Activated T-cell treated with anti-CD3 and anti-CD28 coated beads, Interleukin-2, amount 50 U/mL, for 4 hours (primary cell): ENCODE measurements at places on chromosomes 13 and 19. TPM values are rescaled to one million over a fixed set of nuclear protein-coding genes. Genes with fewer than 3 reads are reported as not detected.

DNA sequence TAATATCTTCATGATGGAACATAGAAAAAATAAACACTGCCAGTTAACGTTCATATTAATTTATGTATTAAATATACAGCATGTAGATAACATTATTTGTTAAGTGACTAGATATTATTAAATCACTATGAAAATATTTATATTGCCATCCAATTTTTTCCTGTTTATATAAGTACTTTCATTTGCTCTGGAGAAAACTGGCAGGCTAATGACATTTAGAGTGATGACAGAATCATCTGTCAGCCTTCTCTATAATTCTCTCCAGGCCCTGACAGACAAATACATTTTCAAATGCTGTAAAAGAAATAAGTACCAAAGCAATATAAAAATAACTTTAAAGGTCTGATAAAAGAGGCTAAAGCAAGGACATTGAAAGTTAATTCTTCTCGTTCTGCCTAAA, 2556.7 kb upstream of the PCDH20 start:
- DNase-seq = no peak

DNA sequence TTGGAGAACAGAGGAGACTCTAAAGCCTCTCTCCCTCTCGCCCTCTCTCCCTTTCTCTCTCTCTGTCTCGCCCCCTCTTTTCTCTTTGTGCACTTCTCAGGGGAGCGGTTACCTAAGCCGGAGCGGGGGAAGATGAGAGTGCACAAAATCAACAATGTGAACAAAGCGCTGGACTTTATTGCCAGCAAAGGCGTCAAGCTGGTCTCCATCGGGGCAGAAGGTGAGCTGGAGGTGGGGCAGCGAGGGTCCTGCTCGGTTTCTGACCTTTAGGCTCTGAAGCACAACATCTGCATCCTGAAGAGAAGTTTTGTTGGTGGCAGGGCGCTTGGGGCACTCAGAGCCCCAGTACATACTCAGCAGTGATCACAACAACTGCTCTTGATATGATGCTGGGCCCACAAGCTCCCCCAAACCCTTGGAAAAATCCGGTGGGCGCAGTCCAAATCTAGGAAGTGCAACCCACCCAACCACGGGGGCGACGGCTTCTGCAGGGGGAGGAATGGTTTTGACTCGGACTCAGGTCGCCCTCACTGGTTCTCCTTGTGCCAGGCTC, 43.3 kb downstream of the CAPN12 start:
- DNase-seq = no peak

DNA sequence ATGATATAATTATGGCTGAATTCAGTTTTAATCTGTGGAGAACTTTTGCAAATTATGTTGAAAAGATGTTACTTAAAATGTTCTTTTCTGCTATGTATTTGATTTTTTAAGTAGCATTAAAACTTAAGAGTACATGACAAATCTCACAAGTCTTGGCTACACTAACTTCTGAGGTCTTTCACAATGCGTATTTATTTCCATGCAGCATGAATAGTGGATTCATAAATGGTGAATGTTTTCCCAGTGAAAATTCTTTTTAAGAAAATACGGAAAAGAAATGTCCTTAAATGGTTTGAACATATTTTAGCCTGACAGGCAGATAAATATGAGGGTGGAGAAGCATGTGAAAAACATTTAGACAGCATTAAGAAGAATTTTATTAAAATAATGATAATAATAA, 30.2 kb downstream of the GARRE1 start:
- no peak for DNase-seq

- no peak for DNase-seq
Measured at GRCh38 chr13:75881109-75881775, 245.1 kb downstream of the LMO7 start.

DNA sequence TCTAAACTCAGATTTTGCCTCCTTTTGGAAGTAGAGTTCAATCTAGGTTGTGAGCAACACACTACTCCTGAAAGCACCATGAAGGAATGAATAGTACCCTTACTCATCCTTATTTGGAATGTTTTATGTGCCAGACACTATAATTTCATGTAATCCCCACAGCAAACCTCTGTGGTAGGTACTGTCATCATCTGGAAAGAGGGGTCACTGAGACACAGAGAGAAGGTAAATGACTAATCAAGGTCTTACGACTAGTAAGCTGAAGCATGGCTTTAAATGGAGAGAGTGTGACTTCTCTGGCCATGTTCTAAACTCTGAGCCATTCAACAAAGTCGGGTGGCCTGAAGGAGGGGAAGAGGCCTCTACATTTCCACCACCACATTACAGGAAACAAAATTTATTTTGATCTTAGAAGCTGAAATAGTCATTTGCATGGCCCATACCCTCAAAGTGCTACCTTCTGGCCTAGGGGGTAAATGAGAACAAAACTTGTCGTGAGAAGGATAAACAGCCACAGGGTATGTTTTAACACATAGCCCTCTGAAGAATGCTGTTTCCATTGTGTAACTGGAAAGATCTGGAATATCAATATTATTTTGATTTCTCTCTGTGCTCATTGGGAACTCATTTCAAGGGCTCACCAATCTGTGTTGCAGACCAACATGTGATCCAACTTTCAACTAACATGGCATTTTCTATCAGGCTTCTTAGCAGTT, 180.8 kb upstream of the RFC3 start:
- DNase-seq = no peak

DNA sequence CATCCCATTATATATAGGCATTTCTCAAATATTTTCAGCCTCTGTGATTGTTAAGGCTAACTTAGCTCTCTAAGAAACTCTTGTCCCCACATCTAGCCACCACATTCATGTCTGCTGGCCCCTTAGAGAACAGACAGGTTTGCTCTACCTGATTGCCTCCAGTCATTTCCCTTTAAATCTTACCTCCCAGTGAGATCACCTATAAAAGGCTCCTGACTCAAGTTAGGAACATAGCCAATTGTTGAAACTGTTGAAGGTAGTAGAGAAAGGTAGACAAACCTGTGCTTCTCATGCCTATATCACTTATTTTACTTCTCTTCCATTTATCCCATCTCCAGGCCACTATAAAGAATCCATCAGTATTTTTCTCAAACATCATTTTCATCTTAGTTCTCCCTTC, 771.4 kb downstream of the DIAPH3 start:
- DNase-seq = no peak

DNA sequence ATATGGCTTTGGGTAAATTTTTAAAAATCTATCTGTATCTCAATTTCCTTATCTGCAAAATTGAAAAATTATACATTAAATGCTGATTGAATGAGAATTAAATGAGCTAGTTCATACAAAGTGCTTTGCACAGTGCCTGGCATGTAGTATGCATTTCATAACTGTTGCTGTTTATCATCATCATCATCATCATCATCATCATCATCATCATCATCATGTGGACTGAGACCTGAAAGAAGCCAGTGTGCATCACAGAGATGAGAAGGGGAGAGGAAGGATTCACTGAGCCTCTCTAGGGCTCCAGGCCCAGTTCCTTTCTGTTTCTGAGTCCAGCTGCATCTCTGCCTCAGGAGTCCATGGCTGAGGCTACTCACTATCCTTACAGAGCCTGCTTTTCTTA, 6.9 kb upstream of the ZC3H13 start:
- no peak for DNase-seq

- DNase-seq = no peak
Measured at GRCh38 chr13:48220592-48220980, 12.4 kb upstream of the ITM2B start.

- DNase-seq = no peak
Measured at GRCh38 chr19:30071871-30072270, 129.8 kb downstream of the URI1 start.

GRCh38 chr19:5609881-5610448, 12.6 kb downstream of the SAFB2 start:
- no peak for DNase-seq

DNA sequence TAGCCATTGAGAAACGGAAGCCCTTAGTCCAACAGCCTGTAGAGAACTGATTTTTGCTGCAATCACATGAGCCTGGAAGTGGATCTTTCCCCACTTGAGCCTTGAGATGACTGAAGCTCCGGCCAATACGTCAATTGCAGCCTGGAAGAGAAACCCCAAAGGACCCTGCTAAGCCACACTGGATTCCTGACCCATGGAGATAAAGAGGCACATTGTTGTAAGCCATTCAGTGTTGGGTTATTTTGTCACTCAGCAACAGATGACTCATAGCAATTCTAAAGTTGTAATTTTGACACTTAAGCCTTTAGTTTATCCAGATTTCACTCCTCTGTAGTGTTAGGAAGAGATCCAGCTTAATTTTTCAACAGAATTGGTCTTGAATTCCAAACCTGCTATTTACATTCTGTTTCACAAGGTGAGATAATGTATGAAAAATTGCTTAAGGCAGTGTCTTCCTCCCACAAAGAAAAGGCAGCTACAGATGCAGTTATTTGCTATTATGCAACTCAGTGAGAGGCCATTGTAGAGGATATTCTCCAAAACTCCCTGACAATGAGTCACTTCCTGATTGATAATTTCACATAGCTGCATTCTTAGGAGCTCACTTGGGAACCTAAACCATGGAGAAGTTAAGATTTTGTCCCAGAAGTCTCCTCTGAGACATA, 59.4 kb upstream of the TSHZ3 start:
- DNase-seq = no peak

DNA sequence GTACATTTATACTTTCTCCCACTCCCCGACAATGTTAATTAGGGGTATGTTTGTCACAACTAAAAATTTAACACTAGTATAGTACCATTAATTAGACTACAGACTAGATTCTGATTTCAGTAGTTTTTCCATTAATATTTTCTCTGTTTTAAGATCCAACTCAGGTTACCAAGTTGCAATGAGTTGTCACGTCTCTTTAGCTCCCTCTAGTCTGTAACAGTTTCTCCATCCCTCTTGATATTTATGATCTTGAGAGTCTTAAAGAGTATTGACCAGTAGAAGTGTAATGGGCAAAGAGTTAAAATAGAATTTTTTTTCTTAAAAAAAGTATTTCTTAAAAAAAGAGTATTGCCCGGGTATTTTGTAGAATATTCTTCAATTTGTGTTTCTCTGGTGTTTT, 598.1 kb downstream of the TBC1D4 start:
- DNase-seq = no peak

DNA sequence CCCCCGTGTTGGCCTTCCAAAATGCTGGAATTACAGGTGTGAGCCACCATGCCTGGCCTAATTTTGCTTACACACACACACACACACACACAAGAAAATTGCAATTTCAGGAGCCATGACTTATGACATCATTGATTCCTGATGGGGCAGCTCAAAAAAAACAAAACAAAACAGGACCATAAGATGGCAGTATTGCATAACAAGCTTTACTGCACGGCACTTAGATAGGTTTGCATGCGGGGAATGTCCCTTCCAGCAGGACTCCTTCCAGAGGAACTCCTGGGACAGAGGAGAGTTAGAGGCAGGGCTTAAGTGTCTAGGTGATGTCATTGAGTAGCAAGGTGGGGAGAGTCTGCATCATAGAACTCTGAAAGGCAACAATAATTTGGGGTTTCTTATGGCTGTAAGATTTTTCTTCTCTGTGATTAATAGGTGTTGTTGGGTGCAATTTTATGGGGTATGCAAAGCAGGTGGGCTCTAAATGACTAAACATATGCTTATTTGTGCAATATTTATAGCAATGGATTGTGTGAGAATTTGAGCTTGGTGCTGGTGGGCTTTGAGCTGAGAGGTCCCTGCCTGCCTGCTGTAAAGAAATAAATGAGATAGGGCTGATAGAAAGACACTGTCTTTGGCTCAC, 9.0 kb upstream of the ACSBG2 start:
- no peak for DNase-seq

DNA sequence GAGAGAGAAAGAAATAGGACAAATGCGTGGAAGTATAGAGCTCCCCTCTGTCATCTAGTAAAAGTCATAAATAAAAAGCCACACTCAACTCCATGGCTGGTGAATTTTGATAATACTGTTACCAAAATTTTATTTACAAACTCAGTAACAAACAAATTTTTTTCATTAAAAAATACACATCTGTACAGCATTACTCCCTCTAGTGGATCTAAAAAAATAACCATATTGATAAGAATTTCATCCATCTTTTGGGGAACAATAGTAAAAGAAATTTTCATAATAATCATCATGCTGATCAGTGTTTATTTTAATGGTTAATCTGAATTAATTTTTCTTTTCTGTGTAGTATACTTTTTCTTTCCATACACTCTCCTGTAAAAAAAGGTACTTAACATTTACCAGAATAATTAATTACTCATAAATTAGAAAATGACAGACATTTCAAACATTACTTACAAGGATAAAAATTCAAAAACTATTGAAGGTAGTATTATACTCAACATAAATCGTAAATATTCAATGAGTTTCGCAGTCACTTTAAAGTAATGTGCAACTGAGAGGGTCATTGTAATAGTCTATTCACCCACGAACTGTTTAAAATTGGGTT, 173.5 kb upstream of the LSM14A start:
- no peak for DNase-seq

DNA sequence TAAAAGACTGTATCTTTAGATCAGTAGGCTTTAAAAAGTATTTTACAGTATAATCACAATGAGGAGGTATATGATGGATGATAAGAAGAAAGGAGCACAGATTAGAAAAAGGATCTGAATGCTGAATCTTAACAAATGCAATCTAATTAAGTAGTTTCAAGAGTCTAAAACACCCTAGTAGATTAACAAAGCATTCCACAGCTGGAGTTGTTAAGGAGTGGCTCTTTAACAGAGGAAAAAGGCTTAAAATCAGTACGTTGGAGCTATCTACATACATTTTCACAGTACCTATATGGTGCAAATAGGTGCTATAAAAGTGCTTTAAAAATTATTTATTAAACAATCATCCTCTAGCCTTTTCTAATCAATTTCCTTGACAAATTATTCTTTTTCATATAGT, 34.5 kb downstream of the TSC22D1 start:
- no peak for DNase-seq

DNA sequence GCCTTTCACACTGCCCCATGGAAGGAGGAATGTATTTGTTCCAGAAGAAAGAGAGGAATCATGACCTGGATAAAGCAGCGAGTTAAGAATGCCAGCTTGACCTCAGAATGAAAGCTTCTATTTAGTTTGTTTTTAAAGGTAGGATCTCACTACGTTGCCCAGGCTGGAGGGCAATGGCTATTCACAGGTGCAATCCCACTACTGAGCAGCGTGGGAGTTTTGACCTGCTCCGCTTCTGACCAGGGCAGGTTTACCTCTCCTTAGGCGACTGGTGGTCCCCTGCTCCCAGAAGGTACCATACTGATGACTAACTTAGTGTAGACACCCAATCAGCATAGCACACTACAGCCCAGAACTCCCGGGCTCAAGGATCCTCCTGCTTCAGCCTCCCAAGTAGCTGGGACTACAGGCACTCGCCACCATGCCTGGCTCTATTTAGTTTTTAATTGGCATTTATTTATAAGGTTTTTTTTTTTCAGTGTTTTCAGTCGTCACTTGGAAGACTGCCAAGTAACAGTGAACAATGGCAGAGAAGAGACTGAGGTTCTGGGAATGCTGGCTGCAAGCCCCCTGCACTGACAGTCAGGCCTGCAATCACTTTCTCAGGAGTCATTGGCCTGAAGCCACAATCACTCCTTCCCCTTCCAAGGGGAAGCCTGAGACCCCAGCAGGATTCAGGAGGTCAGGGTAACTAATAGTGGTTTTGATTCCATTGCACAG, 73.1 kb downstream of the EPS15L1 start:
- no peak for DNase-seq

GRCh38 chr13:44305917-44306370, 67.7 kb upstream of the SERP2 start:
- no peak for DNase-seq

ZNF583 gene
- total RNA-seq = 3.4 TPM

CNOT3 gene
- 100 TPM for total RNA-seq

ZNF880 gene
- 16.5 TPM for total RNA-seq

GIPR gene
- total RNA-seq = 1.0 TPM

MIPEP gene
- 20.1 TPM for total RNA-seq

FTL gene
- 1,080 TPM for total RNA-seq
